WERI-Rb-1 (cell line): ENCODE measurements at places on chromosomes 3 and 15.

DNA sequence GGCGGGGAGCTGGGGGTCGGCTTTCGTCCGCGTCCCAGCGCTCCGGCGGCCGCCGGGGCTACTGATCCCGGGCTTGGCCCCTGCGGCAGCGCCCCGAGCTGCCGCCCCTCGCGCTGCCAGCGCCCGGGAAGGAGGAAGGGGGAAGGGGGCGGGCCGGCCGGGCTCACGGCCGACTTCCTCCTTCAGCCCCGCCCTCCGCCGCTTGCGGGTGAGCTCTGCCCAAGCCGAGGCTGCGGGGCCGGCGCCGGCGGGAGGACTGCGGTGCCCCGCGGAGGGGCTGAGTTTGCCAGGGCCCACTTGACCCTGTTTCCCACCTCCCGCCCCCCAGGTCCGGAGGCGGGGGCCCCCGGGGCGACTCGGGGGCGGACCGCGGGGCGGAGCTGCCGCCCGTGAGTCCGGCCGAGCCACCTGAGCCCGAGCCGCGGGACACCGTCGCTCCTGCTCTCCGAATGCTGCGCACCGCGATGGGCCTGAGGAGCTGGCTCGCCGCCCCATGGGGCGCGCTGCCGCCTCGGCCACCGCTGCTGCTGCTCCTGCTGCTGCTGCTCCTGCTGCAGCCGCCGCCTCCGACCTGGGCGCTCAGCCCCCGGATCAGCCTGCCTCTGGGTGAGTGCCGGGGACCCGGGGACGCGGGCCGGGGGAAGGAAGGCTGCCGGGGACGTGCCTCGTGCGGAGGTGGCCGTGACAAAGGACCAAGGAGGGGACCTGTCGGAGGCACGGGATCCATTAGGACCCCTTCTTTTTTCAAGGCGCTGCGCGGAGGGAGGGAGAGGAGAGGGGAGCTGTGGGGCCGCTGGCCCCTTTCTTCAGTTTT lies at the start of gene SEMA4B:
Gene SEMA4B, plus strand, starts transcription at position 201 of the 814 bp plus-strand sequence. Its CDS starts 249 bp downstream, at position 450.
- peak; percentile 81 for DNase-seq

- DNase-seq, result no peak
Measured at GRCh38 chr15:69725275-69725674, 272.7 kb downstream of the RPLP1 start.

- DNase-seq, result no peak
Measured at GRCh38 chr3:195238586-195239118, 32.3 kb downstream of the XXYLT1 start.

- DNase-seq, result no peak
Measured at GRCh38 chr3:128412180-128413002, 54.3 kb downstream of the DNAJB8 start.

GRCh38 chr3:174308736-174309135 lies 550.4 kb upstream of the NAALADL2 start:
- DNase-seq, result no peak

DNA sequence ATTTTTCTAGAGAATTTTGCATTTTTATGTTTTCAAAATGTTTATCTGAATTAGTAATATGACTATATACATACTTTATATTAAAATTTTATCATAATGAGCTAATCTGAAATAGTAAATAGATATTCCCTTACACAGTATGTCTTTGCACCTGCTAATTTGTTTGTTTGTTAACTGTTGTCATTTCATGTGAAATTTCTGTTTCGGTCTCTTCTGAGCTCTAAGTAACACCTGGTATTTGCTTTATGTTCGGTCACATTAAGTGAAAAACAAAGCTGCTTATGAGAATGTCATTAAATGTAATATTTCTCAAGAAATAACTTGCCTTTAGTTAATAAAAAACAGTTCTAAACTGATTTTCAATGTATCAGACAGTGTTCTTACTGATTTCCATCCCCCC lies 61.1 kb downstream of the FNDC3B start:
- DNase-seq, result no peak

DNA sequence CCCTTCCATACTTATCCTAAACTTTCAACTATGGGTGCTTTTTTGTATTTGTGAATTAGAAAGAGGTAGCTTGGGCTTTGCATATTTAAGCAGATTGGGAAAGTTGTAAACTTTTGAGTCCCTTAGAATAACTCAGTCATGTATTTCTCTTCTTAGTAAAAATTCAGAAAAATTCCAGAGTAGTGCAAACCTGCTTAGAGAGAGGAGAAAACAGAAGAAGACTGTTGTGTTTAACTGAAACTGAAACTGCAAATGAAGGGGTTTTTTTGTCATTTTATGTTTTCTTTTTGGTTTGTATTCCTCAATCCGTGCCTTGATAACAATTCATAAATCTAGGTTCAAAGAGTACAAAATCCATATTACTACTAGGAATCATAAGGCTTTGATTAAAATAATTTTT lies 31.3 kb downstream of the CD200 start:
- DNase-seq, result no peak

GRCh38 chr3:112745567-112746248 lies 101.0 kb downstream of the CD200R1L start:
- DNase-seq, result no peak

- no peak for DNase-seq
Measured at GRCh38 chr3:61723038-61723437, 161.7 kb downstream of the PTPRG start.
